ENCODE measurements at places on chromosomes 13 and 19.

- DNase-seq: no peak
These were observed 12.0 kb downstream of the TGDS start for GRCh38 chr13:94583926-94584325.

- no peak for DNase-seq
These were observed 25.8 kb downstream of the ABCC4 start for GRCh38 chr13:95275322-95276036.

DNA sequence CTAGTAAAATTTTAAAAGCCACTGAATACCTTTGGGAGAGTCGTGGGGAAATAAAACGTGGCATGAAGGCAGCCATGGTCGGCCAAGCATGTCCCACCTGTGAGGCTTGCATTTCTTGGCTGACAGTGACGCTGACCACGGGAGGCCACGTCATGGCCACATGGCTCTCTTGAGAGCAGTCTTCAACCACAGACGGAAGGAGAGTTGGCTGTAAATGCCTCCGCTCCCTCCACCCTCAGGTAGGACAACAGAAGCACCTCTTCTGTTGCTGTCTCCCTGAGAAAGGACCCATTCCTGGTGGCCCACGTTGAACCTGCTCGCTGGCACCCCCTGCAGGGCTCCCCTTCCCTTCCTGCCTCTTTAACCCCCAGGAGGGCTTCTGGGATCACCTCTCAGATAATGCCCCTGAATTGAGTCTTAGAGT, 10.6 kb upstream of the LRRC25 start:
- peak; percentile 79 for DNase-seq

DNA sequence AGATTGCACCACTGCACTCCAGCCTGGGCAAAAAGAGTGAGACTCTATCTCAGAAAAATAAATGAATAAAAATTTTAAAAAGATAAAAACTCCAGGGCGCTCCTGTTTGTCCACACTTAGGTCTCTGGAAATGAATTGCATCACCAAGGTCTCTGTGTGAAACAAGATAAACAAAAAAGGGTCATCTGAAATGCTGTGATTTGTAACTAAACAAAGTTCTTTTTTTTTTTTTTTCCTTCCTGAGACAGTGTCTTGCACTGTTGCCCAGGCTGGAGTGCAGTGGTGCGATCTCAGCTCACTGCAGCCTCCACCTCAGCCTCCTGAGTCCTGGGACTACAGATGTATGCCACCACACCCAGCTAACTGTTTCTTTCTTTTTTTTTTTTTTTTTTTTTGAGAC, 11.5 kb downstream of the FZR1 start:
- DNase-seq: no peak

- peak; percentile 33 for DNase-seq
These were observed 203.1 kb upstream of the EDNRB start for GRCh38 chr13:78121459-78122348.

GRCh38 chr19:44746946-44747738, 1.4 kb upstream of the BCL3 start:
- peak; percentile 89 for DNase-seq

DNA sequence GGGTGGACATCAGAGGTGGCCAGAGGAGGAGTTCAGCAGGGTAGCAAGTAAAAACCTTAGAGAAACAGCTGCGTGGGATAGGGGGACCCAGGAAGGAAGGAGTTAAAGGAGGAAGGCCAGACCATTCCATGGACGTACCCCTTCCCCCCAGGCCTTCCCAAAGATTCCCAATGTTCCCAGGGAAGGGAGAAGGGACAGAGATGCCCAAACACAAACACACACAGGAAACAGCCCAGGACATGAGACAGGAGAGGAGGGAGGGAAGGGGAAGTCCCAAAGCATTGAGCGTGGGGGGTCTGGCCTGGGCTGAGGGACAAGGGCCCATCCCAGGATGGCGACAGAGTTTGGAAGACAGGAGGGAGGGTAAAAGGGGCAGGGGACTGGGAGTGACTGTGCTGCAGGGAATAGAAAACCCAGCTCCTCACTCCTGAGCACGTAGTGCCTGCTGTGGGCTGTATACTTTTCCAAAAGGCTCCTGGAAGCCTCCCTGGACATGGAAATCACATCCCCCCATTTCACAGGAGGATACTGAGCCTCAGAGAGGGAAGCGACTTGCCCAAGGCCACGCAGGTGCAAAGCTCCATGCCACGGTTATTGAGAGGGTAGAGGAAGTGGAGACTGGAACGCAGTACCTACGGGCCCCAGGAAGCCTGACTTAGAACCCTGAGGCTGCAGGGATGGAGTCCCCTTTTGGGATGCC, 1.1 kb downstream of the SYDE1 start:
- no peak for DNase-seq

DNA sequence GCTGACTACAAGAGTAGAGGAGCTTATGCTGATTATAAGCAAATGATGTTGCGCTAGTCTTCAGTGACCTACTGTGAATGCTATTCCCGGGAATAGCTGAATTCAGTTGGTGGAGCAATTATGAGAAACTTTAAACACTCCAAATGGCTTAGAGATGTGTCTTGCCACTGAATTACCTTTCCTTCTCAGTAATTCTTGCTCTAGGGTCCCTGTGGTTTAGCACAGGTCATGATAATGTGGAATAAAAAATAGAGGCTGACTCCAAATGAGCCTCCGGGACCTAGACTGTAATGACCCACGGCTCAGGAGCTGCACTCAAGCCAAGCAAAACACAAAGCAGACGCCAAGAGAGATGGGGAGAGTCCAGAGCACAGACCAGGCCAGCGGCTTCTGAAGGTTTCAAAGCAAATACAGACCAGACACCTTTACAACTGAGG, 124.7 kb downstream of the RGCC start:
- no peak for DNase-seq

GRCh38 chr19:36099166-36099785, 11.7 kb upstream of the OVOL3 start:
- no peak for DNase-seq

- no peak for DNase-seq
These were observed 14.4 kb downstream of the RGL3 start for GRCh38 chr19:11404588-11405222.

- peak; percentile 54 for DNase-seq
These were observed 75.3 kb downstream of the CACNA1A start for GRCh38 chr19:13430790-13431582.

GRCh38 chr19:3210347-3211017, 14.0 kb upstream of the CELF5 start:
- peak; percentile 87 for DNase-seq

GRCh38 chr19:16454351-16454918, 17.3 kb downstream of the EPS15L1 start:
- DNase-seq: no peak

GRCh38 chr13:29830000-29830399, 20.4 kb downstream of the UBL3 start:
- DNase-seq: no peak

- DNase-seq: no peak
These were observed 64.5 kb upstream of the MCF2L start for GRCh38 chr13:112904436-112904960.

DNA sequence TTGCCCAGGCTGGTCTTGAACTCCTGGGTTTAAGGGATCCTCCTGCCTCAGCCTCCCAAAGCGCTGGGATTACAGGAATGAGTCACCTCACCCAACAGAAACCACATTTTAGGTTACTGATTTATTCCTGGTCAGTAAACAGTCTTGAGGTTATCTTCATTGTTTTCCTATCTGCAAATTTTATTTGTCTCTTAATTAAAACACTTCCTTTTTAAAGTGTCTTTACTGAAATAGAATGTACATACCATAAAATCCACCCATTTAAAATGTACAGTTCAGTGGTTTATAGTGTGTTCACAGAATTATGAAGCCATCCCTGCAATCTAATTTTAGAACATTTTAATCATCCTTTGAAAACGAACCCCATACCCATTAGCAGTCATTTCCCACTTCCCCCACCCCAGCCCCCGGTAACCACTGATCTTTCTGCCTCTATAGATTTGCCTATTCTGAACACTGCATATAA, 63.0 kb downstream of the MAP4K1 start:
- DNase-seq: no peak

GRCh38 chr19:38556521-38557174, 61.1 kb downstream of the MAP4K1 start:
- DNase-seq: no peak

GRCh38 chr13:108060111-108060510, 155.2 kb downstream of the LIG4 start:
- DNase-seq: no peak

DNA sequence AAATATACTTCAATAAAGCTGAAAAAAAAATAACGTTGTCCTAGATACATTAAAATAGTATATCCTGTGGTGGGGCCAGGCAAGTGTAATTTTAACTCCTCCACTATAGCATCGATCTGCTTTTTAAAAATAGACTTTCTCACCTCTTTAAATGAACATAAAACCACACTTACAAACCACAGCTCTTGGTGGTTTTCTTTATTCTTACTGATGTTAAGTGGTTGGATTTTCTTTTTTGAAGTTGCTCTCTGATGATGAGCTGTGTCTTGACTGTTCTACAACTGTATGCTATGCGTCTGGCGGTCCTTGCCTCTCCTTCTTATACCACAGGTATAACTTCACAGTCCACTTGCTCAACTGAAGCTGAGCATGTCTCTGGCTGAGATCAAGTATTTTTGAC, 721.5 kb upstream of the KLHL1 start:
- DNase-seq: peak; percentile 7

DNA sequence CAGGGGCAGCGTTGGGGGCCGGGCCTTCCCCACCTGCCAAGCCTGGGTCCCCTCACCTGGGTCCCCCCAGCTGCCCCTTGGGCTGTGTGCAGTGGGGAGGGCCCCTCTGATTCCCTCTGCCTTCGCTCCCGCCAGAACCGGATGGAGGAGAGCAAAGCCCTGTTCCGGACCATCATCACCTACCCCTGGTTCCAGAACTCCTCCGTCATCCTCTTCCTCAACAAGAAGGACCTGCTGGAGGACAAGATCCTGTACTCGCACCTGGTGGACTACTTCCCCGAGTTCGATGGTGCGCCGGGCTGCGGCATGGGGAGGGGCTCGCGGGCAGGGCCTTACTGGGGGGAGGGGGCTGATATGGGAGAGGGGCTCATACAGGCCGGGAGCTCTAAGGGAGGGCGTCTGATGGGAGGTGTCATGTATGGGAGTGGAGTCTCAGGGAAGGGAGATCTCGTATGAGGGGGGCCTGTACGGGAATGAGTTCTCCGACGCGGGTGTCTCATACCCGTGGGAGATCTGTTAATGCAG, 16.7 kb upstream of the GNA15 start:
- no peak for DNase-seq

DNA sequence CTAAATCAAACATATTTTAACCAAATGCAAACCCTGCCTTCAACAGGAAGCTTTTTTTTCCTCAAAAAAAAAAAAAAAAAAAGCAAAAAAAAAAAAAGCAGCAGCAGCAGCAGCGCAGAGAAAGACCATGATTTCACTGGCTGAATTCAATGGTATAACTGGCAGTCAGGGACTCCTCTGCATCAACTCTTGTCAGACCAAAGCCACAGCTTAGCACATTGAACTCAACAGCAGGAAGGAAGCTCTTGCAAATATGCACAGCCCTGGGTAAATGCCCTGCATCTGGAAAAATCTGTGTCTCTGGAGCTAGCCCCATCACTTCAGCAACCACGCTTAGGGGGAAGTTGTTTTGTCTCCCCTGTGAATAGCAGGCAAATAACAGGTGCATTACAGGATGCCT, 17.6 kb upstream of the DHRS12 start:
- no peak for DNase-seq

GRCh38 chr13:101144808-101145419, 271.4 kb downstream of the NALCN start:
- DNase-seq: peak; percentile 29

DNA sequence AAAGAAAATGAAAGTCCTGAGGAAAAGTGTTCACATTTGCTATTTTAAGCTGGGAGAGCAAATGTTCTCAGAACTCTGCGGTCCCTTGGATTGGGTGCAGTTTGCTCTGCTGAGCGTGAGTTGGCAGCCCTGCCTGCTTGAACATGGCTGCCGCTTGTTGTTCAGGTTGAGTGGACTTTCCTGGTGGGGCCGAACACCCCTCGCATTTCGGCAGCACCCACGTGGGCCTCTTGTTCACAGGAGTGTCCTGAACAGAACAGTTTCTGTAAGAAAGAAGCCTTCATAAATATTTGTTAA, 10.8 kb upstream of the RNF113B start:
- DNase-seq: no peak

DNA sequence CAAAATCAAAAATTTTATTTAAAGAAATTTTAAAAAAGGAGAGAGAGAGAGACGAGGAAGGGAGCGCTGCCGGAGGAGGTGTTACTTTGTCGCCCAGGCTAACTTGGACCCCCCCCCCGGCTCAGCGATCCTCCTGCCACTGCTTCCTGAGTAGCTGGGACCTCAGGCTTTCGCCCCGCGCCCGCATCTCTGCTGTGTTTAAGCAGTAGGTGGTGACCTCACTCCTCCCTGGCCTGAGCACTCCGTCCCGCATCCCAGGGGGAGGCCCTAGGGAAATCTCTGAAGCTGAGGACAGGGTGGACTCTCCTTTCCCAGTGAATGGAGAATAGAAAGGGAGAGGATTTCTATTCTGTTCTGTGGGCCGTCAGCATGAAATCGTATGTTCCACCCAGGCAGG, 485 bp upstream of the ZNF845 start:
- DNase-seq: no peak

GRCh38 chr13:58994777-58995176, 1169.0 kb downstream of the DIAPH3 start:
- DNase-seq: no peak

DNA sequence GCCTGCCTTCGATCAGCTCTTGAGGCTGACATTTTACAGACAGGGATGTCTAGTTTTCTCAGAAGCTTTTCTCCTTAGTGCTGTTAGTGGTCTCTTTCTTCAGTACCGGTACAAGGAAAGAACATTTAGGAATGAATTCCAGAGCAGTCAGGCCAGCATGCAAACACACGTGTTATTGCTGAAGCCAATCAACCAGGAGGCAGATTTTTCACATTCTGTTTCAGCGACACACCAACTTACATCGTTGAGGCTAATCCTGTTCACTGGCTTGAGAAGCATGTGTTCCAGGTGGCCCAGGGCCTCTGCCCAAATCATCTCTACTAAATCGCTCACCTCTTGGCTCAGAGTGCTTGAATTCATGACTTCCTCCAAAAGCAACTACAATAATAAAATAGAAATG, 19.2 kb downstream of the PARP4 start:
- DNase-seq: no peak

DNA sequence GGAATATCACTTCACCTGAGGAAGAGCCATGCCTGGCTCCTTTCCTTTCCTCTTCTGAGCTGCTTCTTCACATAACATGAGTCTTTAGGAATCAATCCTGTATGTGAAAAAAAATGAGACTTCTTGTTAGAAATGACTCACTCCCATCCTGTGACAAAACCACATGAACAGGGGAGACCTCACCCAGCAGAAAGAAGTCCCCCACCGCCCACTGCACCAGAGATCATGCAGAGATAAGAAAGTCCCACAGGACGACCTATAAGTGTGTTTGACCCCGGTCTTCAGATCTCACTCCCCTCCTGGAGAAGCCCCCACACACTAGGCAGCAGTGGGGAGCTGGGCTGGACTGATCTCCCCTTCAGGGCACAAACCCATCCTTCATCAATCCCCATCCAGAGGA, 7.8 kb downstream of the ZNF600 start:
- DNase-seq: peak; percentile 9

GRCh38 chr13:34942732-34943435, 814 bp downstream of the NBEA start:
- peak; percentile 9 for DNase-seq

All from GM13977 (cell line).